ENCODE measurements at places on chromosomes 6 and 20.

GRCh38 chr6:62640749-62641148 is 354.7 kb upstream of the KHDRBS2 start:
- no peak for DNase-seq

- no peak for DNase-seq
These were observed 14.3 kb upstream of the ELOVL2 start for GRCh38 chr6:11058406-11058805.

GRCh38 chr6:111173341-111173740 is 86.0 kb downstream of the SLC16A10 start:
- DNase-seq = no peak

DNA sequence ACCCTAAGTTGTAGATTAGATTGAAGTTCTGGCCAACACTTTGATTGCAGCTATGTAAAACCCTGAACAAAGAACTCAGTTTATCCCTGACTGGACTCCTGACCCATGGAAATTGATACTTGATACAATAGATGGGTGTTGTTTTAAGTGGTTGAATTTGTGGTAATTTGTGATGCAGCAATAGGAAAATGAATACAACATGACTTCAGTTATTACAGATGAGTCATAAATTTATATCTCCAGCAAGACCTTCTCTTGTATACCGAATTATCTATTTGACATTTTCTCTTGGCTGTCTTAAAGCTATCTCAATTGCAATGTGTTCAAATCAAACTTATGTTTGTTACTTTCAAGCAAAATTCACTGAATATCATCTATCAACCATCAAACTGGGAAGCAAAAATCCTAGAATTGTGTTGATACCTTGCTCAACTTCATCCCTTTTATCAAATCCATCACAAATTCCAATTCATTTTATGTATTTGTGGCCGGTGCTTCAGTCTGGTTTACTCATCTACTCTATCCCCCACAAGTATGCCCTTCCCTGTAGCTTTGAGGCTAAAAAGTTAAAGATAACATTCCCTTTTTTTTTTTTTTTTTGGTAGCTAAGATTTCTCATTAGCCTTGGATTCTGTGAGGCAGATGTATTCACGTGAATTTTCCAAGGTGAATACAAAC is 129.4 kb upstream of the CENPW start:
- DNase-seq = no peak

GRCh38 chr20:52497731-52498130 is 306.2 kb upstream of the ZFP64 start:
- no peak for DNase-seq

GRCh38 chr20:11234608-11235007 is 560.8 kb upstream of the JAG1 start:
- no peak for DNase-seq
